Left colon (tissue), 2 donors: ENCODE measurements at places on chromosomes 16 and 17.
A peak's percentile ranks its signal among the peaks of the same experiment; 100 is the strongest.

DNA sequence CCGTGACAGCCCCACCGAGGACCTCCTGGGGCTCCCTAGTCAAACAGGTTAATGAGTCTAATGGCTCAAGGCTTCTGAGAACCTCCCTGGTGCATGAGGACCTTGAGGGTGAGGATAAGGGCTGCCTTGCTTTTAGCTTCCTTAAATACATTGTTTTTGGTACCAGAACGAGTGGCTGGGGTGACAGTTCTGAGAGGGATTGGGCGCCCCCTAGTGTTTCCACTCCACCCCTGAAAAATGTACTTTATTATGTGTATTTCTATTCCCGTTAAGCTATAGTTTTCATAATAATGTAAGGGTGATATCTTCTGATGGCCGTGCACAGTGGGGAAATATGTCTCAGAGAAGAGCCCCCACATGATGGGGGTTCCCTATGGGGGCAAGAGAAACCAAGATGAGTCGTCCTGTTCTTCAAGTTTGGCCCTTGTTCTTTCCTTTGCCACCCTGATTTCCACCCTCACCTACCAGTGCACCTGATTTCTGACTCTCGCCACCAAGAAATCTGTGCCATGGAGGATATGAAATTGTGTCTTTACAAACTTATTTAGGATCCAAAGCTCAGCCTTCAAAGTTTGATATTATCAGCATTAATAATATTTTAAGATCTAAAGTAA is 14.5 kb upstream of the VWA3A start:
- peak; percentile 30 for DNase-seq

- peak; percentile 82 for DNase-seq
Observed at GRCh38 chr17:62950067-62950466, 16.0 kb upstream of the TANC2 start.

- no peak for DNase-seq
Observed at GRCh38 chr17:45946841-45947256, 52.2 kb upstream of the STH start.

DNA sequence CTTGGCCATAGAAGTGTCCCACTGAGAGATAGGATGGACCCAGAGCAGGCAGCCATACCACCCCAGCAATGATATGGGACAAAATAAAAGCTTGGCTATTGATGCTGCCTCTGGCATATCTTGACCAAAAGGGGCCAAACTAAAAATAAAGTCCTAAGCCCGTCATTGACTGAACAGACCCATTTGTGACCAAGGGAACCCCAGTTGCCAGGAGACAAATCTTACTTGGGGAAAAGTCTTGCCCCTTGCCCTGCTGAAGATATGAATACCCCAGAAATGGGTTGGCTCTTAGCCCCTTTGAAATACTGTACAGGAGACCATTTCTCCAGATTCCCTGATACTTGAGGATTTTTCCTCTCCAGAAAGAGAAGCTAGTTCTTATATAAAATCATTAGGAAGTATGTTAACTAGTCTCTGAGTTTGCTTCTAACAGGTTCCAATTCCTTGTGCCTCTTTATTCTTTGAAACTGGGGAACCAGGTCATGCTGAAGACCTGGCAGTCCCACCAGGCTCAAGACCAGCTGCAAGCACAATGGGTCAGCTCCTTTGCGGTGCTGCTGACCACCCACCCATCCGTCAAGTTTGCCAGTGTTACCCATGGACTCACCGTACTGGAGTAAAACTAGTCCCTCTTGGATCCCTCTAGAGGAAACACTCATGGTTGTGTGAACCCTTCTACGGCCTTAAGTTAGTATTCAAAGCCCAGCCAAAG is 31.0 kb upstream of the LCMT1 start:
- DNase-seq: no peak

DNA sequence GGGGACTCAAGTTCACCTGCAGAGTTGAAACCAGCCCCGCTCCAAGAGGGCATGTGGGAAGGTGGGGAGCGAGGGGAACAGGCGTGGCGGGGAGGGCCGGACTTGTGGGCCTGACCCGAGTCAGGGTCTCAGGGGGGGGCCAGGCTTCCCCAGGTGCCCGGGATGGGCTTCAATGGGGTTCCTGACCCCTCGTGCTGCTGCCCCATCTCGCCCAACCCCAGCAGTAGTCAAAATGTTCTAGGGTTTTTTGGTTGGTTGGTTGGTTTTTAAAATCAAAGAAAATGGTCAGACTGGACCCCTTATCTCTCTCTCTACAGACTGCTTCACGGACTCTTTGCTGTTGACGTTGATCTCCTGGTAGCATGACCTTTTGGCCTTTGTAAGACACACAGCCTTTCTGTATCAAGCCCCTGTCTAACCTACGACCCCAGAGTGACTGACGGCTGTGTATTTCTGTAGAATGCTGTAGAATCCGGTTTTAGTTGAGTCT is 69.5 kb downstream of the AMFR start:
- no peak for DNase-seq

- peak; percentile 24 for DNase-seq
Observed at GRCh38 chr17:4204710-4205173, 59.0 kb downstream of the ANKFY1 start.

GRCh38 chr17:46968224-46968834 is 10.7 kb downstream of the RPRML start:
- no peak for DNase-seq

DNA sequence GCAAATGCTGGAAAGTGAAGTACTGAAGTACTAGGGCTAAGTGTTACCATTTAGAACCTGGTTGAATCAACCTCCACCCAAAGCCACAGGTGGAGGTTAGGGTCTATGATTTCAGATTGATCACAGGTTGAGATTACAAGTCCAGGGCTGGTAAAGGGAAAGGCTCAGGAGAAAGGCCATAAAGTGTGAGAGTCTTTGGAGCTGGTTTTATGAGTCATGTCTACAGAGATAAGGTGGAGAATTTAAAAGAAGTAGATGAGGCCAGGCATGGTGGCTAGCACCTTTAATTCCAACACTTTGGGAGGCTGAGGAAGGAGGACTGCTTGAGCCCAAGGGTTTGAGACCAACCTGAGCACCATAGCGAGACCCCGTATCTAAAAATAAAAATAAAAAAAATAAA is 221.7 kb upstream of the CDH11 start:
- DNase-seq: no peak

DNA sequence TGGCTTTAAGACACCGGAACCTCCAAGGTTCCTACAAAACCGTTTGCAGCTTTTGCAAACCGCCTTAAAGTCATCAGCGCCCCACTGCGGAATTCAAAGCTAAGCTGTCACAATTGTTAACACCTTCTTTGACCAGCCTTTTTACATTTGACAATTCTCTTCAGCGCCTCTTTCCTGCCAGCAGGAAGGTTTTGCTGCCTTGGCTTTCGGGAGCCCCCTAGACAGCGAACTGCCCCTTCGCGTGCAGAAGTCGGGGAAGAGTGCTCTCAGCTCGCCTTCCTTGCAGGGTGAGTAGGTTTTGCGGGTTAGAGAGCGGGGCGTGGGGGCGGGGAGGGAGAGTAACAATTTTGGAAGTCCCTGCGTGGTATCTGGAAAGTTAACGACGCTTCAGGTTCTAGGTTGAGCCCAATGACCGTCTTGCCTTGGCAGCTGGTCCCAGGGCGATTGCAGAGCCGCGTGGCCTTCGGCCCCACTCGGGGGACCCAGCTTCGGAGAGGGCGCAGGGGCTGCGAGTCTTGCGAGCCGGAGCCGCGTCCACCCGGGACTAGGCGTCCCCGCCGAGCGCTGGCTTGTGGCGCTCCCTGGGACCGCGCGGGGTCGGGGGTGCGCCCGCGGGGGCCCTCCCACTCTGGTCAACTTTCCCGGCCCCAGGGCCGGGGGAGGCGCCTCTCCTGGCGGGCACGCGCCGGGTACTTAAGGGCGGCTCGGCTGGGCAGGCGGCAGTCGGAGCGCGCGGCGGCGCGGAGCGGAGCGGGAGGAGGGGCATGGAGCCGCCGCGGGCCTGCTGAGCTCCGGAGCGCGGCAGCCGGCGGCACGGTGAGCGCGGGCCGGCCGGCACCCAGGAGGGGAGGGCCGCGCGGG is at the start of gene HAS3:
Gene HAS3 (plus strand): TSS at position 153 of the 861 bp plus-strand sequence. CDS start 3,743 bp downstream, outside the sequence.
- peak; percentile 75 for DNase-seq

- DNase-seq: no peak
Observed at GRCh38 chr17:32944248-32945020, 16.5 kb downstream of the TMEM98 start.

DNA sequence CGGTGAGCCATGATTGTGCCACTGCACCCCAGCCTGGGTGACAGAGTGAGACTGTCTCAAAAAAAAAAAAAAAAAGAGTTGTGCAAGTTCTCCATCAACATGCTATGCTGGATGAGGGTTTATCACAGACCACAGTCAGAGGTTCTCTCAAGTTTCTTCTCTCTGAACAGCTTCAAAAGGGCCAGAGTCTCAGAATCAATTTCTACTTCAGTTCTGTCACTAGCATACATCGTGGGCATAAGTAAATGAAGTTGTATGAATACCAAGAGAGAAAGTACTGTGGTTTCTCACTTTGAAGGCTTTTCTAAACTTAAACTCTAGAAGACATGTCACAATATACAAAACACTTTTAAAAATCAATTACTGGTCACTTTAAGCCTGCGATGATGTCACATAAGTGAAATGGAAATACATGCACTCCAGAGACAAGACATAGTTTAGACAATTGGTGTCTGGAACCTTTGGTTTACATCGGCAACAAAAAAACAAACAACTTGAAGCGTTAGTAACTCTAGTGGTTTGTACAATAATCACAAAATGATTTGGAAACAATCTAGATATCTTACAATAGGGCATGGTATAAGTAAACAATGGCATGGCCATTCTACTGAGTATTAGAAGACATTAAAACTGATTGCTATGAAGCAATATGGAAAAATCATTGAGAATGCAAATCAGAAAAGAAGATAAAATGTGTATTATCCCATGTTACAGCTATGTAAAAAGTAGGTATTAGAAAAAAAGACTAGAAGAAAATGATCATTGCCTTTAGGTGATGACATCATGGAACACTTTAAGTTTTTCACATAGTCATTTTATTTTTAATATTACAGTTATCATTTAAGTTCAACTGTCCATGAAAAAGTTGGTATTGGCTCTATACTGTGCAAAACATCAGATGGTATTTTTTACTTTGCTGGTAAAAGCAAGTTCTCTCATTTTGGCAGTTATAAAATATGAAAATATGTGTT is 232.3 kb downstream of the ZFHX3 start:
- DNase-seq: no peak

DNA sequence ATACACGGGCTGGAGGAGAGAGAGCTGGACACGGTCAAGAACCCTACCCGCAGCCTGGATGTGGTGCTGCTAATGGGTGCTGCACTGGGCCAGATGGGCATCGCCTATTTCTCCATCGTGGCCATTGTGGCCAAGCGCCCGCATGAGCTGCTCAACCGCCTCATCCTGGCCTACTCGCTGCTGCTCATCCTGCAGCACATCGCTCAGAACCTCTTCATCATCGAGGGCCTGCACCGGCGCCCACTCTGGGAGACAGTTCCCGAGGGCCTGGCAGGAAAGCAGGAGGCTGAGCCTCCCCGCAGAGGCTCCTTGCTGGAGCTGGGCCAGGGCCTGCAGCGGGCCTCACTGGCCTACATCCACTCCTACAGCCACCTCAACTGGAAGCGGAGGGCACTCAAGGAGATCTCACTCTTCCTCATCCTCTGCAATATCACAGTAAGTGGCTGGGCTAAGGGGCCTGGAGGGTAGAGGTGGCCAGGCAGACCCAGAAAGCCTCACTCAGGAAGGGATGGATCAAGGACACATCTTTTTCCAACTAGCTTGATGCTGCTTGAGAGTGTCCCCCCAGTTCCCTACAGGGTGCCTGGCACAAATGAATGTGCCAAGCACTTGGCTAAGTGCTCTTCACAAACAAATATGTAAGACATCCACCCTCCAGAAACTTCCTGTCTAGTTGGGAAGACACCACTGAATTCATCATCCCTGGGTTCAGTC is 11.5 kb downstream of the OTOP3 start:
- DNase-seq: no peak

GRCh38 chr17:29136998-29137730 is 43.0 kb downstream of the MYO18A start:
- no peak for DNase-seq

DNA sequence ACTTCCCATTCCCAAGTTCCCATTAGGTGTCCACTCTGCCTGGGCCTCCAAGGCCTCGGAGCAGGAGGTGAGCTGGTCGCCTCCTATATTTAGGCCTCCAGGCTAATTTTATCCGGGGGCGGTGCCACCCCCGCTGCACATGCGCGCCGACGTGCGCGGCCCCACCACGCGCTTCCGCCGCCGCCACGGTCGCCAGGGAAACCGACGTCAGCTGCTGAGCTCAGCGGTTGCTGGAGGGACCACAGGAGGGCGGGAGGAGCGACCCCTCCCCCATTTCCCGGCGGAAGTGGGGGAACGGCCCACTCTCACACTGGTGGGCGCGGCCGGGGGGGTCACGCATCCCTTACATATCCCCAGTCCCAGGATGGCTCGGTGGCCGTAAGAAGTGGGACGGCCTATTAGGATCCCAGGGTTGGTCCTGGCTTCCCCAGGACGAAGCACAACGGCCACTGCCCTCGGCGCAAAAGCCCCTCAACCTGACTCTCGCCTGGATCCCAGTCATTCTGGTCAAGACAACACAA is 1.0 kb downstream of the PER1 start:
- peak; percentile 88 for DNase-seq

DNA sequence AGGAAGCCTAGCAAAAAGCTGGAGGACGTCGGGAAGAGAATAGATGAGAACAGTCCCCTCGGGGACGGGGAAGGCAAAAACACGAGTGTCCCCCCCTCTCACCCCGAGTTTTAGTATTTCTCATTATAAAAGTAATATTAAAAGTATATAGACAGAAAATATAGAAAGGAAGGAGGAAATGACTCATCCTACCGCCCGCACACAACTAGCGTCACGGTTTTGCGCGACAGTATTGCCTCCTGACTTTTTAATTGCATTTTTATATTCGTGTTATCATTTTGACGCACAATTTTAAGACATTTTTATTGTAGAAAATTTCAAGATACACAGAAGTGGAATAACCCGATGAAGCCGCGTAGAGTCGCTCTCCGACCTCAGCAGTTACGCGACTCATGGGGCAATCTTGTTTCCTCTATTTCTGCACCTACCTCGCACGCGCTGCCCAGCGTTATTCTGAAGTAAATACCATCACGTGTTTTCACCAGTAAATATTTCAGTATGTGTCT is 652 bp upstream of the SLC25A19 start:
- DNase-seq: peak; percentile 77

DNA sequence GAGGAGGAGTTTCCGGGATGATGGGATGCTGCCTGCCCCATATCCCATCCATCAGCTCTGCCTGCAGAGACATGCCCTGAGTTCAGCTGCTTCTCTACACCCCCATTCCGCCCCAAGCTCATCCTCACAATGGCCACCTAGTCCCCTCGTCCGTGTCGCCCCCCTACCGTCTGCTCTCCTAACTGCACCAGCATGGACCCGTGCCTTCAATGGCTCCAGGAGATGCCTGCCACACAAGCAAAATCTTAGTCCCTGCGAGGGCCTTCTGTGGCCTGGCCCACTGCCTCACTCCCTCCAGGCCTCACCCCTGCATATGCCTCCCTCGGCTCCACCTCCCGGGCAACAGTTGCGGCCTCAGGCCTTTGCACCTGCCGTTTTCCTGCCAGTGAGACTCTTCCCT is 1.8 kb upstream of the TELO2 start:
- DNase-seq: no peak

DNA sequence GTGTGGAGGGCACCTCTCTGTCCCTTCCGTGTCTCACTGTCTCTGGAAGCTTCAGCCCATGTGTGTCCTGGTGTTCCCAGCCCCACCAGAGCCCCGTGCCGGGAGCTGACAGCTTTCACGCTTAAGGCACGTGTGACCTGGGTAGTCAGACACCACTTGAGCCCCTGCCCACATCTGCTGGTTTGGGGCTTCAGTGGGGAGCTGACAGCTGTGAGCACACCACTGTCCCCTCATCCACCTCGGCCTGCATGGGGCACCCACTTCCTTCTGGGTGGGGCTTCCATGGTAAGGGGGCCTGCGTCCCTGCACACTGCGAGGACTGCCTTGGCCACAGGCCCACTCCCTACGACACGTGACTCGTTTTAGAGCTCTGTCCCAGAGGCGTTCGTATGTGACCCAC is 2.6 kb upstream of the TEDC2 start:
- no peak for DNase-seq
